Stimulated activated CD8-positive, alpha-beta memory T cell treated with anti-CD3 and anti-CD28 coated beads, Interleukin-2, amount 100 ng/mL, for 1 hour (primary cell): ENCODE measurements at places on chromosomes 3 and 15.

DNA sequence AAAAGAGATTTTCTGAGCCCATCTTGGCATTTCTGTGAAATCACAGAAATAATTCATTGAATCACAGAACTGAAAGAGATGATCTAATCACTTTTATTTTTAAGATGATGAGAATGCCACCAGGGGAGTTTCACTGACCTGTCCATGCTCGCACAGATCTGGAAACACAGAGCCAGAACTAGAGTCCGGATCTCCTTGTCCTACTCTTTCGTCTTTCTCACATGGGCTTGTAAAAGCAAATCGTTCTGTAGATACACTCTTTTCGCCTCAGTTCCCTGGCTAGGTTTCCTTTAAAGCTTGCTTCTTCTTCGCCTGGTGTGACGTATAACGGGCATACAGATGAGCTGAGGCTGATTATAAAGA lies 122.5 kb upstream of the SPRED1 start:
- DNase-seq, result no peak

GRCh38 chr15:72585476-72586058 lies 68.9 kb upstream of the GOLGA6B start:
- DNase-seq, result no peak

GRCh38 chr3:138449490-138449889 lies 15.1 kb downstream of the ESYT3 start:
- no peak for DNase-seq

DNA sequence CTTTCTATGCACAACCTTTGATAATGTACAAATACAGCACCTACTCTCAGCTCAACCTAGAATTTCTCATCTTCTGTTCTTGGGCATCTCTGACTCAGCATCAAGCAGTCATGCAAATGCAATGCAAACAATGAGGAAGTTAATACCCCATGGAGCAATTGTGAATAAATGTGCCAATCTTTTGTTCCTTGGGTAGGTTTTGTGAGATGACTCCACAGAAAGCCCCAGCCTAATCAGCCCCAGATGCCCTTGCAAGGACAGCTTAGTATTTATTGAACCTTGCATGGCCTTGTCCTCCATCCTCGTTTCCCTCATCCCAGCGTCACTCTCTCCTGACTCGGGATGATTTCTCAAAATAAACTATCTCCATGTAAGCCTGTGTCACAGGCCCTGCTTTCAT lies 494.7 kb upstream of the NECTIN3 start:
- DNase-seq, result no peak

DNA sequence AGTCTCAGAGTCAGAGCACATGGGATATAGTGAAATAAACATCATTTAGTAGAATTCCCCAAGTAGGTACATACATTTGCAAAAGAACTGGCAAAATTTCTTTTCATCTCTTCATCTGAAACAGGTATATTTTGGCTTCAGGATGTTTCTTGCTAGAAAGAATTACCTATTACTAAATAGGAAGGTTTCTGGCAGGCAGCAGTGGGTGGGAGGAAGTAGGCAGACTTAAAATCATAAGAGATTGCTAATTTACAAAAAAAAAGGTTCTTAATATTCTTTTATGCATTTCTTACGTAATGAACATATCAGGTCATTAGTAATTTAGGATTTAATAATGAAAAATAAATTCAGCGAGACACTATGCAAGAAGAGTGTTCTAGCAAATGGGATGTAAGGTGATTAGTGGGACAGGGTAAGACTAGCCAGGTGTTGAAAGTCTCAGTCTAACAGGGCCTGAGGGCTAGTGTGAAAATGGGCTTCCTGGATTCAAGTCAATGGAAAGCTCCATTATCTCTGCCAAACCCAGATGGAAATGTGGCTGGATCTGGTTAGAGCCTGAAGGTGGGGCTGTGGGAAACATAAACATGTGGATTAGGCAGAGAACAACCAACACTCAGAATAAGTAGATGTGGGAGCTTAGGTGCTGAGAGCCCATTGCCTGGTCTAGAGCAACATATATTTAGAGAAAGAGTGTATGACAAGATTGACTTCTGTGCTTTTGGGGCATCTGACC lies 127.4 kb upstream of the FEZF2 start:
- no peak for DNase-seq

- no peak for DNase-seq
These were observed 9.2 kb downstream of the UBA5 start for GRCh38 chr3:132669256-132669777.

GRCh38 chr3:58755150-58755549 lies 88.6 kb upstream of the FAM3D start:
- DNase-seq, result no peak

- no peak for DNase-seq
These were observed 2.6 kb downstream of the DUOXA2 start for GRCh38 chr15:45116482-45117307.

DNA sequence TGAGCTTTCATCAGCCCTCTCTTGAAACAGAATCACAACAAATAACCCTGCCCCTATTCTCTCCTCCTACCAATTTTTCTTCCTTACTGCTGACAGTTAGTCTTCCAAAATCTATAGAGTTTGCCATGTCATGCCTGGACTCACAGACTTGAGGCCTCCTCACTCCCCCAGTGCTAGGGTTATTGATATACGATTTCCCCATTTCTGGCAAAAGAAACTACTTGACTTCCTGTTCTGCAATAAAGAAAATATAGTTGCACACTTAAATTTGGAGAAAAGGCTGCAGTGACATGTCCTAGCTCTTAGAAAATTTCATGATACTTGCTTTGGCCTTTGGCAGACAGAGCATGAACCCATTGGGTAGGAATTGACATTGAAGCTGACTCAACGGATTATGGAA lies 75.9 kb downstream of the CYP19A1 start:
- DNase-seq, result no peak

GRCh38 chr3:104604326-104605010 lies 762.2 kb upstream of the ALCAM start:
- no peak for DNase-seq

DNA sequence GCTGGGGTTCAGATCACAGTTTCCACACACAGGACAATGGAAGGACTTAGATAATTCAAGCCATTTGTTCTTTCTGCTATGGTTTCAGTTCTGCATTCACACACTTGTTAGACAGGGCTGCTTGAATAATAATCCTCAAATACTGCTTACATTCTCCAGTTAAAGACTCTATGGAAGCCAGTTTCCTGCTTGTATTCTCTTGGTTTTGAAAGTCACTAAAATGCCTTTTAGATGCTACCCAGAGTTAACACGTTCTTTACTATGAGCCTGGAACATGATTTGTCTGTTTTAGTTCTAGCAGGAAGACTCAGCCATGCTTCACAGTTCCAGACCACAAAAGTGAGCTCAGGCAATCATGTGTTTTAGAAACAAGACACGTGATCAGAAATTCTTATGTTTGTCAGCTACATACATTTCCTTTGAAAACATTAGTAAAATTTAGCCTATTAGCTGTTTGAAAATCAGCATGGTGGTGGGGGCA lies 152.4 kb downstream of the LEKR1 start:
- no peak for DNase-seq

DNA sequence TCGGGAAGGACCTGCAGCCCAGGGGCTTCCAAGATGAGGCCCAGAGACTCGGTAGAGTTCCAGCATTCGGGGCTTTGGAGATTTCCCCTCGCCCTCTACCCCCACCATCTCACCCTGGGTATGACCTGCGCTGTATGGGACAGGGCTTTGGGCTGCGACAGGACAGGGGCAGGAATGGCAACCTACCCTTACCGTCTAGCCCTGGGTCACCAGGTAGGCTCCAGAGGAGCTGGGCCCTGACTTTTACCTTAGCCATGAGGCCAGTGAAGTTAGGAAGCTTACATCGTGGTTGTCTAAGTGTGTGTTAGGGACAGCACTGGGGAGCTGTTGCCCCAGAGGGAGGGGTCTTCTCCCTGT lies 683 bp downstream of the PPM1M start:
- no peak for DNase-seq

- no peak for DNase-seq
These were observed 138.9 kb upstream of the RORA start for GRCh38 chr15:61367953-61368352.

GRCh38 chr15:43930556-43930955 lies 103.8 kb downstream of the WDR76 start:
- DNase-seq, result no peak

DNA sequence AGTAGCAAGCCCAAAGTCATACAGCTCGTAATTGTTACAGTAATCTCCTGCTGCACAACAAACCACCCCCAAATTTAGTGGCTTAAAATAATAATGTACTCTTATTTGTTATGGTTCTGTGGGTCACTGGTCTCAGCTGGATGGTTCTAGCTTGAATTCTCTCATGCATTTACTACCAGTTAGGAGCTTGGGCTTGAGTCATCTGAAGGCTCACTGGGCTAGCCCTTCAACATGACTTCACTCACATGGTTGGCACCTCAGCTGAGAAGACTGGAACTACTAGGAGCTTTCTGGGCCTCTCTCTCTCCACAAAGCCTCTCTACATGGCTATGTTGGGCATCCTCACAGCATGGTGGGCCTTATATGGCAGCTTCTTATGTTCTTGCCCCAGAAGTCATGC lies 12.5 kb downstream of the PCOLCE2 start:
- no peak for DNase-seq

DNA sequence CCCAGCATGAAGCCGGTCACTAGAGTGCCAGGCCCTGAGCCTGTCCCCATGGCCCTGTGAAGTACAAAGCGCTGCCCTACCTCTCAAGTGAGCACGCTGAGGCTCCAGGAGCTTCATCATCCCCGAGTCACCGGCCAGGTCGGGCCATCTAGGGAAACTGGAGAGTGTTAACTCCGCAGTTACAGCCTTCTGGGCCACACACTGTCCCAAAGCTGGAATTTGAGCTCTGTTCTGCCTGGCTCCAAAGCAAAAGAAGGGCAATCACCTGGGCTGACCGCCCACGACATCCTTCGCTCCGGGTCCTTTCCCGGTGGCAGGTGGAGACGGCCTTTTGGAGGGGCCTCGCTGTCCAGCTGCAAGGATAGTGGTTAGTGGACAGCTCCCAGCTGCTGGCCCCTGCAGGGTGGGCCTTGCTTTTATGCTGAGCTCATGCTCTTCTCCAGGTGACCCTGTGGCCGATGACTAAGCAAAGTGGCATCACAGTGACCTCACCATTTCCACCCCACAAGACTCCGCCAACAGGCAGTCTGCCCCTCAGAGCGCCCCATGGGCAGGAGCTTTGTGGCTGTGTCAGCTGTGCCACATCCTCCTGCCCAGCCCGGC lies 3.5 kb upstream of the MUC4 start:
- no peak for DNase-seq

GRCh38 chr3:126914226-126914625 lies 68.7 kb upstream of the PLXNA1 start:
- no peak for DNase-seq

GRCh38 chr3:44114142-44114541 lies 127.5 kb upstream of the TOPAZ1 start:
- DNase-seq, result peak; percentile 8

GRCh38 chr15:38541026-38541425 lies 23.6 kb downstream of the RASGRP1 start:
- DNase-seq, result no peak

DNA sequence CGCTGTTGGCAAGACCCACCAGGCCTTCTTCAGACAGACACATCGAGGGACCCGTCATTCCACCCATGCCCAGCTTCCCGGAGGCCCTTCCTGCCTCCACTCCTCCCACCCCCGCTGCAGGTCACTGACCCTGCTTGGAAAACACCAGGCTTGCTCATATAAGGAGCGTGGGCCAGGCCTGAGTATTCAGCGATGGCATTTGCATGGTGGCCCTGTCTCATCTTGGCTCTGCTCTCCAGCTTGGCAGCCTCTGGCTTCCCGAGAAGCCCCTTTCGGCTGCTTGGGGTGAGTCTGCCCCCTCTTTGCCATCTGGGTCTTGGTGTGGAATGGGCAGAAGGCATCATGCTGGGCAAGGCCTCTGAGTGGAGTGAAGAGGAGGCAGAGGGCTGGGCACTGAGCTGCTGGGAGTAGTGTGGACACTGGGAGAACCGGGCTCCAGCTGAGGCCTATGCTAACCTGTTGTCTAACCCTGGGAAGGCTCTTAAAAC lies at the start of gene ITIH3:
Gene ITIH3, plus strand, starts transcription at position 185 of the 488 bp plus-strand sequence. Its CDS starts 8 bp downstream, at position 193.
- DNase-seq, result no peak

DNA sequence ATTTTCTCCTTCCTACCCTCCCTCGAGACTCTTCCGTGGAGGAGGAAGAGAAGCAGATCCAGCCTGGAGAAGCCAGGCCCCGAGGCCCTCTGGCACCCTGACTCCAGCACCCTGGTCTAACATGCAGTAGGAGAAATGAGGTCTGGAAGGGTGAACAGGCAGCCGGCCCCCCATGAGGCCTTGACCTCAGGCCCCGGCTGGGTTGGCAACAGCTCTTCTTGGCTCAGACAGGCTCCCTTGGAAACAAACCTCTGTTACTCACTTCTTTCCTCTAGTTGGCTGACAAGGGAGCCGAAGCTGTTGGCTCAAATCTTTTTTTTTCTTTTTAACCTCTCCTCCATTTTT lies 73.4 kb downstream of the CPN2 start:
- no peak for DNase-seq

DNA sequence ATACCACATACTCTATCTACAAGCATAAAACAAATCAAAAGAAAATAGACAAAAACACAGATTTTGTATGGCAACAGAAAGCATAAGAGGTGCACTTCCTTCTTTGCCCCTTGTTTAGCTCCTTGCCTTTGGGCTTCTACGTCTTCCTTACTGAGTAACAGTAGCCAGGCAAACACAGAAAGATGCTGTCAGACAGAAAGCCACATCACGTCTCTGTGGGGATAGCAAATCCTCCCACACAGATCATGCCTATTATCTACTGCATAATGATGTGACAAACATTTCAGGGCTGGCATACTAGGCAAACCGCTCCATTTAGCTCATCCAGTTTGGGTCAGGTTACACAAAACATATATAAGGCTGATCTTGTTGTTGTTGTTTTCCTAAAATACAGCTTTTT lies 92.7 kb downstream of the BOC start:
- no peak for DNase-seq

DNA sequence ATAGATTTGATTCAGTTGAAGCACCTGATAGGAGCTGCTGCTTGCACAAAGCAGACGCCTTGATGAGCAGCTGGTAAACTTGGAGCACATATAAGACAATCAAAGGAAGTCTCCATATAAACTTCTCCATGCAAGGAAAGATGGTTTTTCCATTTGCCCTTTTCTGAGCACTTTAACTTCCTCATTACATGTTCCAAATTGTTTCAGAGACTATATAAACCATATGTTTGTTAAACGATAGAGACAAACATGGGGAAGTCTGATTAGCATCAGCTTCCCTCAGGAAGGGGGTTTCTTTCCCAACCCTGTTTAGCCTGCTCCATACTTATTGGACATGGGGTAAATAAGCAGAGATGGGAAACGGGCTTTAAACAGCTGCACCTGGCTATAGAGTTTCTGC lies 88.0 kb downstream of the DHX36 start:
- DNase-seq, result no peak

GRCh38 chr3:131796111-131796510 lies 238.7 kb downstream of the CPNE4 start:
- no peak for DNase-seq

- no peak for DNase-seq
These were observed 197.1 kb downstream of the EPHB1 start for GRCh38 chr3:134992180-134992579.

GRCh38 chr3:28948685-28949084 lies 332.2 kb upstream of the RBMS3 start:
- no peak for DNase-seq

GRCh38 chr3:178663201-178663934 lies 127.1 kb downstream of the KCNMB2 start:
- DNase-seq, result no peak

GRCh38 chr15:85964471-85964870 lies 115.2 kb upstream of the AGBL1 start:
- no peak for DNase-seq

- DNase-seq, result no peak
These were observed 571.2 kb downstream of the EDEM1 start for GRCh38 chr3:5758699-5759098.
